Spleen (tissue), 13 donors: ENCODE measurements at places on chromosomes 16 and 17. TPM values are rescaled to one million over a fixed set of nuclear protein-coding genes. Genes with fewer than 3 reads are reported as not detected.
A peak's percentile ranks its signal among the peaks of the same experiment; 100 is the strongest.

LIMD2 gene
- 381 TPM for total RNA-seq

PIRT gene
- not detected for total RNA-seq

HBA1 gene
- total RNA-seq: 276 TPM

MMP2 gene
- 40.3 TPM for total RNA-seq

CSF3 gene
- 1.8 TPM for total RNA-seq

SMTNL2 gene
- total RNA-seq: 0.97 TPM

KRT28 gene
- not detected for total RNA-seq

GRCh38 chr16:8916541-8917225 lies 34.5 kb downstream of the LITAFD start:
- no peak for DNase-seq

GRCh38 chr16:25045696-25046381 lies 30.7 kb upstream of the ARHGAP17 start:
- DNase-seq: no peak

GRCh38 chr17:16875662-16876061 lies 96.3 kb downstream of the TNFRSF13B start:
- no peak for DNase-seq

GRCh38 chr17:65455972-65456343 lies 105.5 kb downstream of the AXIN2 start:
- no peak for DNase-seq

DNA sequence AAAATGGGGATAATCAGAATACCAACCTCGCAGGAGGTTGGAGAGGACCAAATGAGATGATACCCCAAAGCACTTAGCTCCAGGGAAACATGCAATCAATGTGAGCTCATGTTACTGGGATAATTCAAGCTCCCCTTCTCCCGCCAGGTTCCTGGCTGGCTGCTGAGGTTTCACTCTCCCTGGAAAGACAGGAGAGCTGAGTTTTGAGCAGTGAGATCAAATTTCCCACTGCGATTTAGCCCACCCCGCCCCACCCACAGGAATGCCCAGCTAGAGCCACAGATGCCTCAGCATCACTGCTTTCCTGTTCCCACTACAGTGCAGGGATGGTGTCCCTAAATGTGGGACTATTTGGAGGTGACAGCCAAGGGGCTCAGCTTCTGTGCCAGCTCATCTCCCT lies 56.7 kb downstream of the ZNF423 start:
- no peak for DNase-seq

- DNase-seq: no peak
Observed at GRCh38 chr16:17325476-17326143, 145.2 kb downstream of the XYLT1 start.

- peak; percentile 77 for DNase-seq
Observed at GRCh38 chr17:82881900-82882714, 42.3 kb upstream of the ZNF750 start.

DNA sequence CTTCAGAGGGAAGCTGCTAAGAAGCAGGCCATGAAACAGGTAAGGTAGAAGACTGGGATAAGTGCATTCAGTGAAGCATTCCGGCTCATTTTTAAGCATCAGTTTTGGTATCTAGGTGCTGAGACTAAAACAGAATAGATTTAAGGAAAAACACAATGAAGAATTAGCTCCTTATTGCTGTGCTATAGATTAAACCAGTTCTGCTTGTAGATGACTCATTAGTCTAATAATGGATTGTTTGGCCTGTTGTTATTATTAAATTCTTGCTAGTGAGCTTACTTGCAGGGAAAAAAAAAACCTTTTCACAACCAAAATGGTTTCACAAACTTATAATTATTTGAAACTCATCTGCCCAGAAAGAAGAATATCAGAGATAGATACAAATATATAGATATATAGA lies 55.9 kb downstream of the NSRP1 start:
- DNase-seq: no peak

GRCh38 chr16:56163089-56163488 lies 28.2 kb upstream of the GNAO1 start:
- DNase-seq: no peak

DNA sequence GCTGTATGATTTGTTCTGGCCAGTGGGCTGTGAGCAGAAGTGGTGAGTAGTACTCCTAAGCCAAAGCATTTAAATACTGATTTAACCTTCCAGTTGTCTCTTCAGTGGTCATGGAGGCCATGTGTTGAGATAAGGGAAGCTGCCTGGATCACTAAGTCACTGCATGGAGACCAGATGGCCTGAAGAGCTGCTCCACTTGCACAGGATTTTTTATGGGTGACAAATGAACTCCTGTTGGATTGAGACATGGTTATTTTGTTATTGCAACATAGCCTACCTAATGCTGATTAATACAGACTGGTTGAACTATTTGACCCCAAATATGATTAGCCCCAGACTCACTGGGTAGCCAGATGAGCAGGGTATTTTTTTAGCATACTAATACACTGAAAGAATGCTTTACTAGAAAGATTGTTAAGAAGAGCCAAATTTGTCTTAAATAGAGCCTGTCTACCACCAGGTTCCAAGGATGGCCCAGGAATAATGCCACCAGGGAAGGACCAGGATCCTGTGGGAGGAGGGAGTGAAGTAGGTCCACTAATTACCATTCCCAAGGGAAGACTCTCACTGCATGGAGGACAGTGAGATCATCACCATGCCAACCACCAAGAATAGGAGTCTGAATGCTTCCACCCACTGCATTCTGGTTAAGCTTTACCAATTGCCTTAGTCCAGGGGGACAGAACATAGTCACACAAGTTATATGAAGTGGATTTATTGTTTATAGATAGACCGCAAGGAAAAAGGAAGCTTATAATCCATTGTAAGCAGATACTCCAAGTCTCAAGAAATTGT lies 187.4 kb upstream of the IRX6 start:
- DNase-seq: no peak

GRCh38 chr16:4743226-4743878 lies 9.0 kb downstream of the DNAAF8 start:
- no peak for DNase-seq

DNA sequence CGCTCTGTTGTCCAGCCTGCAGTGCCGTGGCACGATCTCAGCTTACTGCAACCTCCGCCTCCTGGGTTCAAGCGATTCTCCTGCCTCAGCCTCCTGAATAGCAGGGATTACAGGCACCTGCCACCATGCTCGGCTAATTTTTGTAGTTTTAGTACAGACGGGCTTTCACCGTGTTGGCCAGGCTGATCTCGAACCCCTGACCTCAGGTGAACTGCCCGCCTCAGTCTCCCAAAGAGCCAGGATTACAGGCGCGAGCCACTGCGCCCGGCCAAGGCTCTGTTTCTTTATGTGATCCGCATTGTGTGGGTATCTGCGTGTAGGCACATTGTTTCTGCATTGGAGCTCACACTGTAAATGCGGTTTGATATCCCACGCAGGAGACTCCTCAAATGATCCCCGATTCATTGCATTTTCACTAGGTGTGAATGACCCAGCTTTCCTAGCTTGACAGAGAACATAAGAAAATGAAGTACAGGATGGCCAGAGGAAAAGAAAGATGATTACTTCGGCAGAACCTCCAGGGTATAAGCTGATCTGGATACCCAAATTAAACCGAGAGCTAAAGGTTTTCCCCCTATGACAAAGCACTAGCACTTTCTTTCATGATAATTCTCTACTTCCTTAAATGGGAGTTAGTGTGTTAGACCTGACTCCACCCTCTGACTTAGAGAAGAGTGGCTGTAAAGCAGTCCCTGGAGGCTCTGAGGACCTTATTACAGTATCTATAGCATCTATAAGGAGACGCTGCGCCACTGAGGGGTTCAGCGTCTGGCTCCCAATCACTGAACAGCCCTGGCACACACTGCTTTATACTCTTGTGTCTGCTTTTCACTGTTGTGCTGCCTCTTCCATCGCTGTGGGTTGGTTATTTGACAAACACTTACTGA lies 17.3 kb downstream of the COTL1 start:
- no peak for DNase-seq

- DNase-seq: peak; percentile 77
Observed at GRCh38 chr17:78114831-78115723, 13.5 kb downstream of the TMC6 start.
